Vagina (tissue), 2 donors: ENCODE measurements at places on chromosomes 5 and 9. TPM values are rescaled to one million over a fixed set of nuclear protein-coding genes. Genes with fewer than 3 reads are reported as not detected.

DNA sequence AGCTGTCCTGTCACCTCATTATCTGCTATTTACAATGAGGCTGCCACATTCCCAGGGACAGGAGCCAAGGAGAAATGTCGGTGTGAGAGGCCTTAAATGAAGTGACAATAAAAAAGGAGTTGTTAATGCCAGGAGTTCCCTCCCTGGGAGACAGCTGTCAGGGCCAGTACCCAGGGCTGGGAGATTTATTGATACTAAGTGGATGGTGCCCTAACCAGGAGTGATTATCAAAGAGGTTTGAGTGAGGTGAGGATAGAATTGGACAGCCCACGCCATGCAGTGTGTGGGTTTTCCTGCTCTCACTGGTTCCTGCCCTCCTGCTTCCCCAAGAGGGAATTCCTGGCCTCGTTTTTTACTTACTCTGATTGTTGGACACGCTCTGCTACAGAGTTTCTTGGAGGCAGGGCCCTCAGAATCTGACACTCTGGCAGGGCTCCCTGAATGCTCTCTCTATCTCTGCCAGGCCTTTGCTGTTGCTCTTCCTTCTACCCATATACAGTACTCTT is 150.8 kb downstream of the GRIA1 start:
- DNase-seq = no peak

DNA sequence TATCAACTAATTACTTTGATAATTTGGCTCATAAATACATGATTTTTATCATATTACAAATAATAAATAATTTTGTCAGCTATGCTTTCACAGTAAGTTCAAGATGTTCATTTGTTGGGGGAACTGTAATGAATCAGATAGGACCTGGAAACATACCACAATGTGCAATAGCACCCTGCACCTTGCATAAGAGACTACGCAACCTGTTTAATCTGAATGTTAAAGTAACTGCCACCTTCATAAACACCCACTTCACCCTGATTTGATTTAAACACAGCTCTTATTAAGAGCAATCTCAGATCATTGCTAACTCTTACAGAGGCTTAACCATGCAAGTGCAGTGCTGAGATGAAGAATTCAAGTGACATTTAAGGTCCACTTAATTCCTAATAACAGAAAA is 69.1 kb upstream of the GABRA1 start:
- no peak for DNase-seq

DNA sequence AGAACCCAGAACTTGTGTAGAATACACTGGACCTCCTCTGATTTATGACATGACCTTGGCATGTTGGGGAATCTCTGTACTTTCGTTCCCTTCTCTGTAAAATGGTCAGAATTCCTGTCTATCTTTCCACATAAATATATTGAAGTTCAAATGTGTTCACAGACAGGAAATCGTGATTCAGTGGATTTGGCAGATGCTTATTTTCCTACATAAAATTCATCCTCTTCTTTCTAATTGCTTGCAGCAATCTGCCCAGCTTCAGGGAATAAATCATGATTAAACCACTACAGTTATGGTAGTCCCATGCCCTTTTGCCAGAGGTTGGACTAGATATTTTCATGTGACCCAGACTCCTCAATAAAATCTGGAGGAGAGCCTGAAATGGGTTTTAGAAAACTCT is 52.1 kb upstream of the ARL15 start:
- no peak for DNase-seq

GRCh38 chr9:5278486-5278885 is 26.0 kb downstream of the RLN2 start:
- DNase-seq = no peak

DNA sequence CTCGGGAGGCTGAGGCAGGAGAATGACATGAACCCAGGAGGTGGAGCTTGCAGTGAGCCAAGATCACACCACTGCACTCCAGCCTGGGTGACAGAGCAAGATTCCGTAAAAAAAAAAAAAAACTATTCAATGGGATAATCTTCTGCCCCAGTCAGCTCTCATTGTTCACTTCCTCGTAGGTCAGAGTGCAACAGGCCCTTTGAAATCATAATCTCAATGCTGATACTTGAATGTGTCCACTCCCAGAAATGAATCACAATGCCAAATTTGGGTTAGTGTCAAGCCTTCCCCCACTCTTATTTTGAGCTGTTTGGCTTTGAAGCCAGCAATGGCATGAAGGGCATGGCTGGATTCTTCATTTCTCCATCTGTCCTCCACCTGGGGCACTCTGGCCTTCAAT is 610.3 kb upstream of the KLF4 start:
- no peak for DNase-seq

- no peak for DNase-seq
These were observed 38.6 kb upstream of the SNX2 start for GRCh38 chr5:122736086-122736845.

- DNase-seq = no peak
These were observed 248.4 kb downstream of the PLK2 start for GRCh38 chr5:58211441-58211840.

ANKRA2 gene
- total RNA-seq = 45.4 TPM

FGF10 gene
- 41.3 TPM for total RNA-seq

- no peak for DNase-seq
These were observed 2.5 kb downstream of the PDCD1LG2 start for GRCh38 chr9:5512658-5513452.

DNA sequence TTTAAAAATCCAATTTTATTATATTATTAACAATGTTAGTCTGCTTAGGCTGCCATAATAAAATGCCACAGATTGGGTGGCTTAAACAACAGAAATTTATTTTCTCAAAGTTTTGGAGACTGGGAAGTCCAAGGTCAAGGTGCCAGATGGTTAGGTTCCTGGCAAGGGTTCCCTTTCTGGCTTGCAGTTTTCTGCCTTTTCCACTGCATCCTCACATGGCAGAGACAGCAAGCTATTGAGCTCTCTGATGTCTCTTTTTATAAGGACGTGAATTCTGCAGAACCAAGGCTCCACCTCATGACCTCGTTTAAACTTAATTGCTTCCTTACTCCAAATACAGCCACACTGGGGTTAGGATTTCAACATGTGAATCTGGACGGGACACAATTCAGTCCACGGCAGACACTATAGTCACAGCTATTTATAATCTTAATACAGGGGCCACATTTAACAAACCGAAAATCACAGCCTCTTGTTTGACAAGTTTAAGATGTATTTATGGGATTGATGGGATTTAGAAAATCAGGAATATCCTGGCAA is 174.9 kb upstream of the PUM3 start:
- no peak for DNase-seq

DNA sequence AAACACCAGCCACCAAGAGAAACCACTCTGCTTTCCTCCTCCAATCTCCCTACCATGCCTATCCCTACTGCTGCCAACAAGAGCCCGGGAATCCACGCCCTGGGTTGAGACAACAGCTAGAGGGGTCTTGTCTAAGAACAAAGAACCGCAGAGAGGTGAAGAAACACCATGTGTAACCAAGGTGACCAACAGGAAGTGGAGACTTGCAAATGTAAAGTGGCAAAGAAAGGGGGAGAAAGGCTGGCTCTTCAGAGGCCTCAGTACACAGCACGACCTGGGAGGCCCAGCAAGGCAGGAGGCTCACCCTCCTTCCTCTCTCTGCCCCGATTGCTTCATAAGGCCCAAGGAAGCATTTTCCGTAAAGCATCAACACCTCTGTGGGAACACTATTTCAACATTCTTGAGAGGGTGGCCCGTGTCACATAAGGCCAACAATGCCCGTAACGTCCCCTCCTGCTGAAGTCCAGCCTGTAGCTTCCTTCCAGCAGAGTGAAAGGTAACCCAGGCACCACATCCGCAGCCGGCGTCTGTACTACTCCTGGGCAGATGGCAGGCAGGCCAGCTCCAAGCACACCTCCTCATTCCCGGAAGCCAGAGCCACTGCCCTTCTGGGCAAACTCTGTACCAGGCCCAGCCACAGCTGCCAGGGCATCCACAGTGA is 18.3 kb downstream of the CCNJL start:
- no peak for DNase-seq

CCIN gene
- total RNA-seq = not detected

GRCh38 chr5:78783434-78784130 is 135.0 kb upstream of the LHFPL2 start:
- DNase-seq = no peak

DNA sequence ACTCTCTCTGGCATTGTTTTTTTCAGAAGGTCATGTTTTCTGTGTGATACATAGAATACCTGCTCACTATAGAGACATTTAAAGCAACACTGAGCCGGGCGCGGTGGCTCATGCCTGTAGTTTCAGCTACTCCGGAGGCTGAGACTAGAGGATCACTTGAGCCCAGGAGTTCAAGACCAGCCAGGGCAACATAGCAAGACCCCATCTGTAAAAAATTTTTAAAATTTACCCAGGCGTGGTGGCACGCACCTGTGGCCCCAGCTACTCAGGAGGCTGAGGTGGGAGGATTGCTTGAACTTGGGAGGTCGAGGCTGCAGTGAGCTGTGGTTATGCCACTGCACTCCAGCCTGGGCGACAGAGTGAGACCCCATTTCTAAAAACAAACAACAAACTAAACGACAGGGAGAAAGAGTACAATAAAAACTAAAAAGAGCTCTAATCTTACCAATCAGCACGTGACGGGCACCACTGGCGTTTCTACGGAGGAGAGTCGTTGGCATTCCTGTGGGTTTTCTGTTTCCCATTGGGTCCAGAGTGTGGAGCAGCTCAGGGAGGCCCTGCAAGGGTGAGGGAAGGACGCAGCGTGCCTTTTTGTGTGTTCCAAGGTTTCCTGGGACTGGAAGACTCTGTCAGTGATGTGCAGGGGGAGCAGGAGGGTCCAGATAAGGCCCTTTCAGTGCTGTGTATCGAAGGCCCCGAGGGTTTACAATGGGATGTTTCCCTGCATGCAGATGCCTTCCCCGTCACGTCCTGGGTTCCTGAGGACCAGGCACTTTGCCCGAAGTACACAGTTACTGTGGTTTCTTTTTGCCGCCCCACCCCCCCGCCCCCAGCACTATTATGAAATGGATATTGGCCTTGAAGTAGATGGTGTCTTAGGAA is 7.2 kb upstream of the RNU6ATAC start:
- no peak for DNase-seq

GRCh38 chr9:13616491-13617035 is 337.1 kb upstream of the MPDZ start:
- DNase-seq = no peak

TAF11L12 gene
- not detected for total RNA-seq

GRCh38 chr5:90529194-90529938 is at the start of gene LYSMD3:
LYSMD3 (minus strand) TSS chr5:90529584; CDS start chr5:90525289, 4,295 bp downstream.
- DNase-seq = peak; percentile 97

GRCh38 chr9:74953235-74953751 is 581 bp upstream of the C9orf40 start:
- DNase-seq = no peak

GRCh38 chr5:160169326-160169725 is 50.1 kb upstream of the PWWP2A start:
- DNase-seq = no peak

DNA sequence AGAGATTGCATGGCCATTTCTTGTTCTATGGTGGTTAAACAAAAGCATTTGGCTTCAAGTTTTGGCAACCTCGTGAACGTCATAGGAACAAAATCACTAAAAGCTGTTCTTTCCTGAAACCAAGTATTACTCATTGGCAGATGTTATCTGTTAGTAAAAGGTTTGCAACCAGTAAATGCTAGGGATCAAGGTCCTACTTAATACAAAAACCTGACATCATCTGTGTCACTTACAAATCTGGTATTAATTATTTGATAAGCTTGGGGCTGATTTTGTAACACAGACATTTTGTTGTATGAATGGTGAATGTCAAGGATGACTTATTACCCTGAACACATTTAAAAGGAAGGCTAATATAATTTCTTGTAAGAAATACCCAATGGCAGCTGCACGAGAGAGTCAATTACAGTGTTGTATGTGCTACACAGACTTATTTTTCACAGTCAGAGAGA is 486.4 kb upstream of the ZNF608 start:
- DNase-seq = no peak

DNA sequence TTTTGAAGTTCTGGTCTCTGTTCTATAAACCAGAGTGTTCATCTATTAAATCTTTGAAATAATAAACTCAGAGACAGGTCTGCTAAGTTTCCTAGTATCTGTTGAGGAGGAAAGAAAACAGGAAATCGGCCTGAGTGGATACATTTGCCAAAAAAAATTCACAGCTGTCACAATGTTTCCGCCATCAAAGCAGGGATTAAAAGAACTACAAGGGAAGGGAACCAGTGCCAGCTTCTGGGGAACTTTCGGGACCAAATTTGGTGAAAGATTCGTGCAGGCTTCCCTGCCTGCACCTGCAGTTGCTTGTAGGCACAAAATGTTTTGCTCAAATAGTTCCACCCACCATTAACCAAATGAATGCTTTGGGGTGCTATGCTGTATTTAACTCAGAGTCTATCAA is 267.5 kb downstream of the MSX2 start:
- DNase-seq = no peak

GPR151 gene
- total RNA-seq = not detected

MARCHF3 gene
- 2.0 TPM for total RNA-seq

GRCh38 chr9:114641967-114642366 is 15.6 kb downstream of the TEX53 start:
- DNase-seq = no peak

- DNase-seq = no peak
These were observed 133.0 kb downstream of the SNCAIP start for GRCh38 chr5:122445070-122445469.

LCN2 gene
- 136 TPM for total RNA-seq

DNA sequence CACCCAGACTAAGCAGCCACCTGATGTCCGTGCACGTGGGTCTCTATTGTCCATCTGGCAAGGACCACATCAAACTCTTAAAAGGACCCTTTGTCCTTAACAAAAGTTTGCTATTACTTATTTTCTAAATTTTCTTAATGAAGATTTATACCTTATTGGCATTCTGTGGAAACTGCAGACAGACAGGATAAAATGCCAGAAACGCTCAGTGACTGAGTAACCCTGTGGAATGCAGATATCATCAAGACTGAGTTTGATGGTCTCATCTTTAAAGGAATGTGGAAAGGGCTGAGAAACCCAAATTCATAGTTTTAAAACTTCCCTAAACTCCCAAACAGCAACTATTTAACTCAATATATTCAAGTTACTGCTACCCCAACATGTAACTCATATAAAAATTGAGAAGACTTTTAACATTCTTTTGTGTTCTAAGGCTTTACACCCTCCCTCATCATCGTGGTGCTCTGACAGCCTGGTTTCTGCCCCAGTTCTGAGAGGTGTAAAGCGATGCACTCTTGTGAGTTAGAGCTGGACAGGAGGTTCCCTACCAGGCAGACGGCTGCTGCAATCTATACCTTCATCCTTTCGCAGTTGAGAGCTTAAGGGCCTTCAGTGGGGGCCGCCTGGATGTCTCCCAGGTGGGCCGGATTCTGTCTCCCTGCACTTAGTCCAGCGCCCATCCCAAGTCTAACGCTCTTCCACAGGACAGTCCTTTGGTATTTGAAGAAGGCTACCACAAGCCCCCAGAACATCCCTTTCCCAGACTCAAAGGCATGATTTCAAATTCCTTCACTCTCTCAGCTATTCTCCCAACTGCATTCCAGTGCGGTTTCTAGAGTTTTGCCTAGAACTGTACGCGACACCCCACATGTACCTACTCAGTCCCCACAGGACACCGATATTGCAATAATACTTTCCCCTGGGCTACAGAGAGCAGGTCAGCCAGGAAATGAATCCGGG is 68.9 kb downstream of the DAP start:
- no peak for DNase-seq

NOL6 gene
- total RNA-seq = 25.3 TPM

- no peak for DNase-seq
These were observed 384.2 kb upstream of the RPS23 start for GRCh38 chr5:82662340-82662739.

GRCh38 chr5:172626031-172626581 is 15.0 kb upstream of the NEURL1B start:
- no peak for DNase-seq

GRCh38 chr5:120419127-120419526 is 45.0 kb upstream of the PRR16 start:
- DNase-seq = no peak
